Stimulated activated CD4-positive, alpha-beta T cell treated with anti-CD3 and anti-CD28 coated beads, Interleukin-1b, Interleukin-23, amount 100 ng/mL, for 48 hours (primary cell): ENCODE measurements at places on chromosomes 7 and 10.

GRCh38 chr10:129864601-129865126 is 99.4 kb downstream of the EBF3 start:
- no peak for DNase-seq

- no peak for DNase-seq
Measured at GRCh38 chr7:117076426-117076943, 123.2 kb downstream of the ST7 start.

DNA sequence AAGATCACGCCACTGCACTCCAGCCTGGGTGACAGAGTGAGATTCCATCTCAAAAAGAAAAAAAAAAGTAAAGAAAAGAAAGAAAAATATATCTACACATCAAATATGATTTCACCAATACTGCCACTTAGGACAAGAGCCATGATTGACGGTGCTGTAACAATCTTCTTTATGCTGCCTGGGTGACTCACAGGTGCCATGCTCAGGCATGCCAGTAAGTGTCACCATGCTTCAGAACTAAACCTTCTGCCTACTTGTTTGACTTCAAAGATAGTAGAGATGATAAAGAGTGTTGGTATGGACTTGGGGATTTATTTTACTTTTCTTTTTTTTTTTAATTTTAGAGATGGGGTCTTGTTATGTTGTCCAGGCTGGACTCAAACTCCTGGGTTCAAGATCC is 33.6 kb upstream of the DNMBP start:
- DNase-seq, result peak; percentile 35

DNA sequence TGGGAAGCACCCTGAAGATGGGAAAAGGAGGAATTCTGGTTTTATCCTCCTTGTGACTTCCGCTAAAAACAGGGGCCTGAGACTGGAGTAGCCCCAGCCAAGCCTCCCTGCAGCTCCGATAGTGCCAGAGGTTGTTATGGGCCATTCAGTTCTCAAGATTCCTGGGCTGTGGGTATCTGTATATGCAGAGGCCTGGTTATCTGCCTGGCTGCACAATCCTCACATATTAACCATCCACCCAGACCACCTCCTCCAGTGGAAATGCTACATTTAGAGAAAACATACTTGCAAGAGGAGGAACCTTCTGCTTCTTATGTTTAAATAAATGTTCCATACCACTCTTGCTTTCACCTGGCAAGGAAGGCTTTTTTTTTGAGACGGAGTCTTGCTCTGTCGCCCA is 34.6 kb downstream of the ARL3 start:
- no peak for DNase-seq

DNA sequence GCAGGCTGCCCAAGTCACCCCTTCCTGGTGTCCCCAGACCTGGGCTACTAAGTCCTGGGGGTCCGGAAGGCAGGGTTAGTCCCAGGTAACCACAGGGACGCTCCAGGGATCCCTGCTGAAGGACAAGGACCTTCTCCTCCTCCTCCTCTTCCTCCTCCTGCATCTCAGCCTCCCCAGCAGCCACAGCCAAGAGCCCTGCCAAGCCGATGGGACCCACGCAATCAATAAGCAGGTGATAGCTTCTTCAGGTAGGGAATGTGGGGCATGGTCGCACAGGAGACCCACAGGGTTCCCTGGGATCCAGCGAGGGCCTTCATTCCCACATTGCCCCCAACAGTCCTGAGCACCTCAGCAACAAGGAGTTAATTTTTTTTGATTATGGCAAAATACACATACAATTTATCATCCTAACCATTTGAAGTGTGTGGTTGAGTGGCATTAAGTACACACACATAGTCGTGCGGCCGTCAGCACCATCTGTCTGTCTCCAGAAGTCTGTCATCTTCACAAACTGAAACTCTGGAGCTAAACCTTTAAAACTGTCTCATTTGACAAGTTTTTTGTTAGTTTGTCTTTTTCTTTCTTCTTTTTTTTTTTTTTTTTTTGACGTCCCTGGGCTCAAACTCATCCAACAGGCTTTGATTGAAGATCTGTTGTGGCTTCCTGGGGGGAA is 12.1 kb downstream of the CRYGN start:
- DNase-seq, result no peak

- DNase-seq, result no peak
Measured at GRCh38 chr10:126036515-126036914, 140.2 kb downstream of the FANK1 start.

DNA sequence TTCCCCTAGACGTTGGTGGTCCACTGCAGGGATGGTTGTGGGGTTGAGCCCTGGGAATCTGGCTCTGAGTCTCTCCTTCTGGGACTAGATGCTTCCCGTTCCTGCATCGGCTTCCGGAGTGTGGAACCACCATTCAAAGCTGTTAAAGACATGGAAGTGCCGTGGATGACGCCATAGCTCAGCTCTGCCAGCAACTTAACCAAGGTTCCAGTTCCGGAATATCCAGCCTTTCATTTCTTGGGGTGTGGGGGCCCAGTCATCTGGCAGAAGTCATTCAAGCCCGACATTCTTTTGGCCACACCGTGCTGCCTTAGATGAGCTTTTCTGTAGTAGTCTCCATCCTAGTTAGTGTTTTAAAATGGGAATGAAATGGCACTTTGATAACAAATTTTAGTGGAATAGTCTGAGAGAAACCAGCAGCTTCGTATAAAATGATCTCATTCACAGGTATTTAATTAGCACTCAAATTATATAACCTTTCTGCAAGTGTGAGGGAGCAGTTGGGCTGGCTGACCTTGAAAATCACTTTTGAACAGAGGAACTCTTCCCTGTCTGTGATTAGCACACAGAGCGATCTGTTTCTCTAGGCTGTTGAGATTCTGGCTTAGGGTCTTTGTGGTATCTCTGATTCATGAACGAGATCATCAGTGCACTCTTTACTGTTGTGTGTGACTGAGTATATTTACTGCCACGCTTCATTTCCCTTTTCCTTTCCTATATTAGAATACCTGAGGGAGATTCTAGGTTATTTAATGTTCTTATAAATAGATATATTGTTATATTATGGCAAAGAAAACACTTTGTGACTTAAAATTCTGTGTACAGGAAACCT is 19.9 kb downstream of the LMTK2 start:
- DNase-seq, result no peak

GRCh38 chr7:82965088-82966036 is 197.3 kb downstream of the PCLO start:
- no peak for DNase-seq

- DNase-seq, result no peak
Measured at GRCh38 chr7:50803359-50804337, 21.0 kb upstream of the GRB10 start.

- no peak for DNase-seq
Measured at GRCh38 chr10:1228467-1228975, 172.3 kb downstream of the WDR37 start.

DNA sequence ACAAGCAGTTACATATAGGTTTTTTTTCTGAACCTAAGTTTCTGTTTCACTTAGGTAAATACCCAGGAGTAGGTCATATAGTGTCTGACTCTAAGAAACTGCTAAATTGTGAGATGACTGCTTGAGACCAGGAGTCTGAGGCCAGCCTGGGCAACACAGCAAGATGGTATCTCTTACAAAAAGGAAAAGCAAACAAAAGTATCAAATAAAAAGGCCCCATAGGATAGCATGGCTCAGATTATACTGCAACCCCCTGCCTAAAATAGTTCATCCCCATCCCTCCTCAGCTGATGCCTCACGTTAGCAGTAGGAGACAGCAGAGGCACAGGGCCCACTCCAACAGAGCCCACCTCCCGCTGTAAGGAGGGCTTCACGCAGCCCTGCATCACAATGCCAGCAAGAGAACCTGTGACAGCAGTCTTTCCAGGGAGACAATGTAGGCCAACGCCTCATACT is 90.3 kb downstream of the SRPK2 start:
- DNase-seq, result peak; percentile 44

DNA sequence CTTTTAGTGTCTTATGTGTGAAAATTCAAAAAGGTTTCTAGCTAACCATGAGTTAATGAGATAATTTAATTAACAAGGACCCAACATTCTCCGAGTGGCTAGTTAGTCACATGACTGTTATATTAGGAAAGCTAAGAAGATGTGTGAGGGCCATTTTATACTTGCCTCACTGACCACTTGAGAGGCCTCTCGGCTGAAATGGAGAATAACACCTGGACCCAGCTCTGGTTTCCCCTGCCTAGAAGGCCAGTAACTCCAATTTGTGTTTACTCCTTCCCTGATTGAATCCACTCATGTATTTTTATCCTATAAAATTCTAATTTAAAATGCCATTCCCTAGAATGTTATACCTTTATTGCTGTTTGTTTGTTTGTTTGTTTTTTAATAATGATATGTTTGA is 1091.2 kb downstream of the KCNMA1 start:
- no peak for DNase-seq

DNA sequence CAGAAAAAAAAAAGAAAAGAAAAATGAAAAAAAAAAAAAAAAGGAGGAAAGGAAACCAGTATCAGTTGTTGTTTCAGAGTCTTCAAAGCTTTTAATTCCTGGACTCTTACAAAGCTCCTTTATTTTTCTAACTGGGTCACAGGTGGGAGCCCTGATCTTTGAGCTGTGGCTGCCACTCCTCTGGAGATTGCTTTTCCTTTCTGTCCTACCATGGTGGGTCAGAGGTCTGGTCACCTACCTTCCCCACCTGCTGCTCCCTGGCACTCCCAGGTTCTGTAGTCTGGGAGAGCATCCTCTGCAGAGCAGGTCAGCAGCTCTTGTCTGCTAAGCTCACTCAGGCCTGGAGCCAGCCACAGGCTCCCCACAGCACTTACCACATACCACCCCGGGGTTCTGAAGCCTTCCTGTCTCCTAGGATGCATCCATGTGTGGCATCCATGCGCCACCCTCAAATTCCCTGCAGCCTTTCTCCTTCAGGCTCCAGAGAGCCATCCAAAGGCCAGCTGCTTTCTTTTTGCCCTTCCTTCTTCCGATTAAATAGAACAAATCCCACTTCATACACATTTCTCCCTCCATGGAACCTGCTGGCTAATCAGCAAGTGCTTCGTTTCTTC is 73.2 kb upstream of the TPK1 start:
- DNase-seq, result no peak

DNA sequence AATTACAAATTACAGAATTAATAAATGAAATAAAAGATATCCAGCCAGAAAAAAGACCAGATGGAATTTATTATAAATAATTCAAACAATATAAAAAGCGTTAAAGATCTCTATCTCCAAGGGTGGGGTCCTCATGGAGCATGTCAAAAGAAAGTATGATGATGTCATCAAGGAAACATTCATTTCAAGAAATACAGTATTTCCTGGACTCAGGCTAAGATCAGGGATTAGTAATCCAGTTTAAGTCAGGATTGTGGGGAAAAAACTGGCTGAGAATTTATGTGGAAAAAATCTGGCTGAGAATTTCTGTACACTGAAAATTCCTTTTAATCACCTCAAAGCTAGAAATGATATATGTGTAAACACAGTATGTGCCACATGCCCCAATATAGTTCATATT is 1075.3 kb downstream of the XPNPEP1 start:
- DNase-seq, result no peak

DNA sequence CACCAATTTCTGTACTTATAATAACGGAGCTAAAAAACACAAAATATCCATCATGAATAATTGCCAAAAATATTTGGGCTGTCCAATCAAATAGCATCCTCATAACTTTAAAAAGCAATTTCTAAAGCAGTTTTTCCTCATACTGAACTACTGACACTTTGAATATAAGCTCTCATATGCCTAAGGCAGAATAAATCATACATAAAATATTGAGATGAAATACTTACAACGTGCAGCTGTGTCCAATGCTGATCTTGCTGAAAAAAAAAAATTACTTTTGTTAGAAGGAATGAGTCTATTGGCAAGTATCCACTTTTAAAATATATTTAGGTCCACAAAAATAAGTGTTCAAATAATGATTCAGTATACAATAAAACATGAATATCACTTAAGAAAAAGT is 24.2 kb downstream of the FAM3C start:
- no peak for DNase-seq

GRCh38 chr10:80201608-80202141 is 3.7 kb downstream of the ANXA11 start:
- no peak for DNase-seq

- DNase-seq, result no peak
Measured at GRCh38 chr10:70535451-70535850, 56.9 kb downstream of the PALD1 start.

- no peak for DNase-seq
Measured at GRCh38 chr10:1674501-1674900, 62.8 kb downstream of the ADARB2 start.
